ENCODE measurements at places on chromosomes 1 and 21. TPM values are rescaled to one million over a fixed set of nuclear protein-coding genes. Genes with fewer than 3 reads are reported as not detected.

DCDC2B gene
- not detected for total RNA-seq

GUCA2A gene
- not detected for total RNA-seq

AUNIP gene
- total RNA-seq: 1.5 TPM

CCDC17 gene
- total RNA-seq: 1.5 TPM

OR2T29 gene
- not detected for total RNA-seq

SLC27A3 gene
- total RNA-seq: 31.4 TPM

DNA sequence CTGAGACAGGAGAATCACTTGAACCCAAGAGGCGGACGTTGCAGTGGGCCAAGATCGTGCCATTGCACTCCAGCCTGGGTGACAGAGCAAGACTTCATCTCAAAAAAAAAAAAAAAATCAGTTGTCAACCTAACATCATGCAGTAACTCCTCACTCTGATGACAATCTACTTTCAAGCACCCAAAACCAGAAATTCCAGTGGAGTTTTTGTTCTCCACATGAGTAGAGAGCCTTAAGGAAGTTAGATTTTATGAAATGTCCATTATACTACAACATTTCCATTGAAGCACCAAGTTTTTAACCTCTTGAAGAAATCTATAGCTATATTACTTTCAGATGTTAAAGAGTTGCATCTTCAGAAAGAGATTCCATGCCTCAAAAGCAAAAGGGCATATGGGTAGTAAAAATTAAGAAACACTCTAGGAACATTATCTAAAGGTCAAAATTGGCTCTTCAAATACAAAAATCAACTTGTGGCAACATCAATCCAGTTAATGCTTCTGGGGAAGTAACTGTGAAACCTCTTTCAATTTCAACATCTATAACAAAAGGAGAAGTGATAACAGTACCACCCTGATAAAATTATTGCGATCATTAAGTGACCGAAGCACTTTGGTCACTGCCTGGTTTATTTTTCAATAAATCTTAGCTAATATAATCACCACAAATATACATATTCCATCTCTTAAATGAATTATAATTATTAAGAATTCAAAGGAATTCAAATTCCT is 7.7 kb downstream of the LPGAT1 start:
- no peak overlapping the region for H3K27ac ChIP-seq
- peaks cover 8% of the 10 kb centered on the region for H3K4me1 ChIP-seq
- DNase-seq: no peak
- no peaks in the 10 kb centered on the region for H3K27me3 ChIP-seq

GRCh38 chr21:20760221-20760620 is 238.0 kb upstream of the NCAM2 start:
- H3K36me3 ChIP-seq: no peaks in the 10 kb centered on the region
- H3K27me3 ChIP-seq: no peaks in the 10 kb centered on the region
- no peak overlapping the region for H3K4me3 ChIP-seq
- H3K4me1 ChIP-seq: no peaks in the 10 kb centered on the region
- no peak overlapping the region for H3K27ac ChIP-seq

GRCh38 chr1:69702085-69702484 is 134.4 kb downstream of the LRRC7 start:
- DNase-seq: no peak
- H3K27me3 ChIP-seq: no peaks in the 10 kb centered on the region

DNA sequence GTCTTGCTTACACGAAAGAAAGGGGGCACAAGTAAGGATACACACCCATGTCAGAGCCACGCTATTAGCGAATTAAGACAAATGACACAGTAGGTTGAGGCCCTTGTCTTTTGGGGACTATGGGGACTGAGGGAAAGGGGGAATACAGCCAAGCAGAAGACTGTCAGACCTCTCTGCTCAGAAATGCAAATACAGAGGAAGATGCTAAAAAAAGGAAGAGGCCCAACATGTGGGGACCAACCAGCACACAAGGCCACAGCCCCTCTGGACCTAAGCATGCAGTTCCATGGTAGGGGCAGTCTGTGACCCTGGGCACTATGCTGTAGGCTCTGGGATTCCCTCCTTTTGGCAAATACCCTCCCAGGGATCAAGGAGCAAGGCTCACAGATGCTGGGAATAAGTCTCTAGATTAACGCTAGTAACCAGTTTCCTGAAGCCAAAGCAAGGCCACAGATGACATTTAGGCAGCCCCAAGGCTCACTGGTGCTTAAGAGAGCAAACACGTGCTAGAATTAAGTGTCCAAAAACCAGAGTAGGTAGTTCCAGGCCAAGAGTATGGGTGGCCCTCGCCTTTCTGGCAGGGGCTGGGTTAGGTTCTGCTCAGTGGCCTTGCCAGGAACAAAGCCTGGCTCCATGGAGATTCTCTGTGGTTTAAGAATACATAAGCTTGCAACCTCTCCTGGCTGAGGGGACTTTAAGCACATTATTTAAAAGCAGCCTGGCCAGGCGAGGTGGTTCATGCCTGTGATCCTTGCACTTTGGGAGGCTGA is 38.2 kb downstream of the RABIF start:
- no peaks in the 10 kb centered on the region for H3K36me3 ChIP-seq
- no peak overlapping the region for H3K27ac ChIP-seq

- H3K36me3 ChIP-seq: no peaks in the 10 kb centered on the region
- H3K4me1 ChIP-seq: no peaks in the 10 kb centered on the region
- H3K4me3 ChIP-seq: no peak overlapping the region
- no peaks in the 10 kb centered on the region for H3K27me3 ChIP-seq
Observed at GRCh38 chr1:14238472-14239307, 359.8 kb upstream of the KAZN start.

DNA sequence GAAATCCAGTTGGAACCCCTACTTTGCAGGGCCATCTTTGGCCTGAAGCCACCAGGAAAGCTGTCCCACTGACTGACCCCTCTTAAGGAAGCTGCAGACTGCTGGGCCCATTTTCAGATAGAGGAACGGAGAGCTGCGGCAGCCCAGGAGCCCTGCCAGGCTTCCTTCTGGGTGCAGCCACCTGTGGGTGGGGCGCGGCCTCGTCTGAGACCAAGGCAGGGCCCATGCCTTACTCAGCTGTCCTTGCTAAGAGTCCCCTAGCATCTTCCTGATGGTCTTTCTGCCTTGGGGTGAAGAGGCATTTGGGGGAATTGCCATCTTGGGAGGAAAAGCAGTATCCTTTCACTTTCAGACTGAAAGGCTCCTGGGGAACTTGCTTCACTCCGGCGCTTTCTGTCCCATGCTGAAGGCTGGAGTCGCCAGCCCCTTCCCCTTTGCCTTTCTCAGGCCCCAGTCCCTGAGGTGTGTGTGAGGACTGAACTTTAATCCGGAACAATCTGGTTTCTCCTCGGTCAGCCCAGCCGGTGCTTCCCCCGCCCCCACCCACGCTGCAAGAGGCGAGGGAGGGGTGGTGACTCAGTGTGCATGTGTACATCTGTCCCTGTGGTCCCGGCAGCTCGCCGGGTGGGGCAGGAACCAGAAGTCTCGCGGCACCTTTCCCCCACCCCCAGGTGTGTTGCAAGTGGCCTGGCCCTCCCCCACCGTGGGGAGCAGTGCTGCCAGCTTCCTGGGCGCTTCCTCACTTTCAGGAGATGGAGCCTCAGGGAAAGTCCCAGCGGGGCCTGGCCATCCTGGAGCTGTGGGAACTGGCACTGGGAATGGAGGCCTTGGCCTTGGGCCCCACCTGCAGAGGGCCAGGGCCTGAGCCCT is 5.1 kb downstream of the ZC3H12A start:
- peak overlapping the region; percentile 98 for H3K27ac ChIP-seq
- peak; percentile 98 for DNase-seq
- peaks cover 63% of the 10 kb centered on the region for H3K4me1 ChIP-seq
- H3K4me3 ChIP-seq: peak overlapping the region; percentile 36

- H3K27ac ChIP-seq: no peak overlapping the region
- H3K27me3 ChIP-seq: no peaks in the 10 kb centered on the region
- no peaks in the 10 kb centered on the region for H3K36me3 ChIP-seq
- no peaks in the 10 kb centered on the region for H3K4me1 ChIP-seq
- no peak overlapping the region for H3K4me3 ChIP-seq
- DNase-seq: peak; percentile 5
Observed at GRCh38 chr1:87307931-87308330, 20.7 kb upstream of the LMO4 start.

GRCh38 chr1:40307186-40307585 is 9.9 kb downstream of the COL9A2 start:
- DNase-seq: no peak
- no peak overlapping the region for H3K27ac ChIP-seq
- no peaks in the 10 kb centered on the region for H3K36me3 ChIP-seq
- H3K27me3 ChIP-seq: no peaks in the 10 kb centered on the region
- no peaks in the 10 kb centered on the region for H3K4me1 ChIP-seq

- no peak overlapping the region for H3K27ac ChIP-seq
- no peaks in the 10 kb centered on the region for H3K27me3 ChIP-seq
- peaks cover 6% of the 10 kb centered on the region for H3K4me1 ChIP-seq
- no peak overlapping the region for H3K4me3 ChIP-seq
Observed at GRCh38 chr21:38439426-38439825, 58.9 kb downstream of the ERG start.

- no peaks in the 10 kb centered on the region for H3K36me3 ChIP-seq
- H3K27ac ChIP-seq: no peak overlapping the region
- no peak overlapping the region for H3K4me3 ChIP-seq
- no peaks in the 10 kb centered on the region for H3K27me3 ChIP-seq
- no peak for DNase-seq
Observed at GRCh38 chr1:18429654-18430053, 51.1 kb upstream of the KLHDC7A start.

DNA sequence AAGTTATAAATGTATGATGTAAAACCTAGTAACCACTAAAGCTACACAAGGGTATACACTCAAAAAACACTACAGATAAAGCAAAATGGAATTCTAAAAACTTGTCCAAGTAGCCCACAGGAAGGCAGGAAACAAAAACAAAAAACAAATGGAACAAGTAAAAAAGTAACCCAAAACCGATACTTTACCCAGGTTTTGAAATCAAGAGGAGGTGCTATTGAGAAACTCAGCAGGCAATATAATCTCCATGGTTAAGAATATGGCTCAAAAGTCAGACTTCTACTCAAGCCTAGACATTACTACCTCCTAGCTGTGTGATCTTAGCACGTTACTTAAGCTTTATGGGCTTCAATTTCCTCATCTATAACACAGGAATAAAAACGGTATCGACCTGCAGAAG is 13.3 kb downstream of the RBBP5 start:
- H3K27me3 ChIP-seq: no peaks in the 10 kb centered on the region
- no peak overlapping the region for H3K27ac ChIP-seq
- DNase-seq: no peak
- no peaks in the 10 kb centered on the region for H3K4me1 ChIP-seq
- no peaks in the 10 kb centered on the region for H3K36me3 ChIP-seq

- no peak overlapping the region for H3K27ac ChIP-seq
- DNase-seq: no peak
- H3K4me1 ChIP-seq: no peaks in the 10 kb centered on the region
- H3K36me3 ChIP-seq: no peaks in the 10 kb centered on the region
- no peak overlapping the region for H3K4me3 ChIP-seq
Observed at GRCh38 chr1:247539215-247539614, 3.0 kb upstream of the OR2C3 start.

- no peaks in the 10 kb centered on the region for H3K27me3 ChIP-seq
- no peaks in the 10 kb centered on the region for H3K36me3 ChIP-seq
- H3K4me1 ChIP-seq: no peaks in the 10 kb centered on the region
- DNase-seq: no peak
- no peak overlapping the region for H3K4me3 ChIP-seq
- H3K27ac ChIP-seq: no peak overlapping the region
Observed at GRCh38 chr1:99917214-99917613, 52.6 kb upstream of the SLC35A3 start.

All from vagina (tissue), 2 donors.